ENCODE measurements at places on chromosomes 16 and 17.

DNA sequence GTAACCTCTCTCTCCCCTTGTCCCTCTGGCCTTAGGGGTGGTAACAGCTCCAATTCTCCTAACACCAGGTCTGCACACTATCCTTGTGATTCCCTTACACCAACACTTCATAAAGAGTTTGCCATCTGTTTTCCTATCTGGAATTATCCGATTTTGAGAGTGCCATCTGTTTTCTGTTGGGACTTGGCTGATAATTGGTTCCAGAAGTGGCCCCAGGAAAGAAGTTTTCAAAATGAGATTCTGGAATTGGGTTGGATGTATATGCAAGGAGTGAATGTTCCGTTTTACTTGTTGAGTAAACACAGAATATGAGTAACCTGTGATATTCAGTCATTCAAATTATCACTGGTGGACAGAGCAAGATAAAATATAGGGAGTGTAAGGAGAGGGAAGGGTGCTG is 134.1 kb upstream of the HS3ST3A1 start:
- peak; percentile 57 for DNase-seq

GRCh38 chr16:1424028-1424427 is 3.5 kb upstream of the UQCC4 start:
- DNase-seq: no peak

DNA sequence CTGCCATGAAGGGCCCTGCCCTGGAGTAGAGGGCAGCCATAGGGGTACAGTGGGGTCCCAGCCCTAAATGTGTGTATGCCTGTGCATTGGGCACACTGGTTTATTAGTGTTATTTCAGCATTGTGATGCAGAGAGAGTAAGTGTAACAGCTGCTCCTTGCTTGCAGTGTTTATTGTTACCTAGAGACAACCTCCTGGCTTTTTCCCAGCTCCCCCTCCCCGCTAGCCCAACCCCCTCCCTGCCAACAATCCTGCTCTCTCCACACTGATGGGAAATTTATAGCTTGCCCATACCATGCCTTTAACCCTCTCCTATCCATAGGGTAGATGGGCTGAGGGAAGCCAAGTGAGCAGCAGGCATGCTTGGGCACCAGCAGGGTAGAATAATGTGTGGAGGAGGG is 51.3 kb downstream of the NEUROD2 start:
- DNase-seq: no peak

- DNase-seq: no peak
These were observed 325.4 kb downstream of the ZFHX3 start for GRCh38 chr16:72722552-72722951.

DNA sequence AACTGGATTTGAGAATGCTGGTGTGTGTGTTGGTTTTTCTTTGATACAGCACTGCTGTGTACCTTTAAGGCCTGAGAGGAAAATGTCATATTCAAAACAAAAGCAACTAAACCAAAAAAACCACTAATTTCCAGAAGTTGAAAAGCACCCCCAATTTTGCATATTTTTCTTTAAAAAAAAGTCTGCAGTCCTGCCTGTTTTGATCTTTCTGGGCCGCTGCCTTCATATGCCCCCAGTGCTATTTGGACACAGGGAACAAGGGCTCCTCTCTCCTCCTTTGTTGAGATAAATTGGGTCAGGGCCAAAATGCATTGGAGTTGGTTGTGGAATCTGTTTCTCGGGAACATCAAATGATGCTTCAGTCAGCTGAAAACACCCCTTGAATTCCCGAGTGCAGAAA is 26.9 kb downstream of the GPT2 start:
- no peak for DNase-seq

DNA sequence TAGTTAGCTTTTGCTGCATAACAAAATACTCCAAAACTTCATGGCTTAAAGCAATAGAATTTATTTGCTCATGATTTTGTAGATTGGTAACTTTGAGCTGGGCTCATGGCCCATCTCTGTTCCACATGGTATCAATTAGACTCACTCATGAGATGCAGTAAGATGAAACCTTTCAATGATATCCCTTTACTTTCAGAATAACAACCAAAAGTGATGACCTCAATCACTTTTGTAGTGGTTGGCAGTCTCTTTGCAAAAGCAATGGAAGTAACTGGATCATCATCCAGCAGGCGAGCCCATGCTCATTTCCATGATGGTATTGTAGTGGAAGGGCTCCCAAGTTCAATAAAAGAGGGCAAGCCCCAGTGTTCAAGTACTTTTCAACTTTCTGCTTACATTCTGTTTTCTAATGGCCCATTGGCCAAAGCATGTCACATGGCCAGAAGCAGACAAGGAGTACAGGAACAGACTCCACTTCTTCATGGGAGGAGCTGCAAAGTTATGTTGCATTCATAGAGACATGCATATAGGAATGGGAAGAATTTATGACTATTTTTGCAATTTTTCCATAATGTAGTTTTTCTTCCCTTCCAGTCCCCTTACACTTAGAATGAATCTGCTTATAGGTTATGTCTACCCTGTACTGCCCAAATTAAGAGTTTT is 41.7 kb downstream of the EFCAB5 start:
- DNase-seq: peak; percentile 84

- DNase-seq: no peak
These were observed 31.7 kb downstream of the CLTC start for GRCh38 chr17:59651346-59651745.

- DNase-seq: peak; percentile 50
These were observed 242.0 kb downstream of the FTO start for GRCh38 chr16:53945996-53946395.

GRCh38 chr17:60832151-60832585 is 154.5 kb downstream of the BCAS3 start:
- peak; percentile 27 for DNase-seq

DNA sequence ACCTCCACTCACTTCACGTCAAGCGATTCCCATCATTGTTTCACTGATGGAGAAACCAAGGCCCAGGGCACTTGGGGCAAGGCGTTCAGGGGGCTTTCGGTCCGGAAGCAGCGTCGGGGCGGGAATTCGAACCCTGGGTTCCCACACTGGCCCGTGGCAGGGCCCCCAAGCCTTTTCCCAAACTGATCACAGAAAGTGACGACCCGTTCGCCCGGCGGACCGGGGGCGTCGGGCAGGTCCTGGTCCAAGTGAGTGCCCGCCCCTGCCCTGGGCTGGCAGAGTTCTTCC is 856 bp upstream of the MON1B start:
- no peak for DNase-seq

DNA sequence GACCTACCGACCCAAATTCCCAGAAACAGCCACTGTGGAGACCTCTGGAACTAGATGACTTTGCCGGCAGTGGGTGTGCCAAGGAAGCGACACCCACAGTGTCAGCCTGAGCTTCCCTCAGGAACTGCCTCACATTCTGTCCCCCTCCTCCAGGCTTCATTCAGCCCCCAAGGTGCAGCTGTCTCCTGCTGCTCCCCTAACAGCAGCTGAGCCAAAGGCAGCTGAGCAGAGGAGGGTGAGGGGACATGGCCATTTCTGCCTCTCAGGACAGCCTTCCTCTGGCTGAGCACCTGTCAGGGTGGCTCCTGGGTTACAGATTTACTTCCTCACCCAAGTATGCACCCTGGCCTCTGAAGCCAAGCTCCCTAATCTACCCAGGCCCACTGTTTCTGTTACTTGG is 22.1 kb upstream of the MTMR4 start:
- DNase-seq: no peak

DNA sequence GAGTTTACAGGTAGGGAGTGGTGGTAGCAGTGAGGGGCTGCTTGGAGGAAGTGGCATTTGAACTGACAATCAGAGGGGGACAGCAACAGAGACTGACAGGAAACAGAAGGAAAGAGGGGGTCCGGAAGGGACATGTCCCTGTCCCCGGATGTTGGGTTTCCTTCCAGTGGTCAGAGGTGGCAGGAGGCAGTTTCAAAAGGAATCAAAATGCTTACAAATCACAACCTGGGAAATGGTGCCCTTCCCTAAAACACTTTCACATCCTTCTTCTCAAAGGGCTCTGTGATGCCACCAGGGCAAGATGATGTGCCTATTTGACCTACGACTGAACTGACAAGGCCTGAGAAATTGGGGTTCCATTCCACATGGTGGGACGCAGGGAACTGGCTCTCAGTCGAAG is 19.7 kb downstream of the ADGRG1 start:
- DNase-seq: no peak

DNA sequence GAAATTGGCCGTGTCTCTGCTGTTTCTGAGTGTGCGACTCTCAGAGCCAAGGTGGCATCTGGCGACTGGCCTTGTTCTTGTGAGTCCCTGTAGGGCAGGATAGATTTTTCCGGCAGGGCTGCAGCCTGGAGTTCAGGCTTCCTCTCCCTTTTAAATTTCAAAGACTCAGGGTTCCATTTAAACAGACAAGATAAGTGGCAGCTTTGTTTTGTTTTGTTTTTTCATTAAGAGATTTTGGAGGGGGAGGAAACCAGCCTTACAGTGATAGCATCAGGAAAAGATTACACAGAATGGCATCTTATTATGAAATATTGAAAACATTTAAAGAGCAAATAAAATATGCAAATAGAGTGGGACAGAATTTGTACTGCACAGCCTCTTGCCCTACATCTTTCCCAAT is 151.3 kb downstream of the RPTOR start:
- DNase-seq: peak; percentile 54

- no peak for DNase-seq
These were observed 141.5 kb upstream of the MED13 start for GRCh38 chr17:62206550-62206949.

DNA sequence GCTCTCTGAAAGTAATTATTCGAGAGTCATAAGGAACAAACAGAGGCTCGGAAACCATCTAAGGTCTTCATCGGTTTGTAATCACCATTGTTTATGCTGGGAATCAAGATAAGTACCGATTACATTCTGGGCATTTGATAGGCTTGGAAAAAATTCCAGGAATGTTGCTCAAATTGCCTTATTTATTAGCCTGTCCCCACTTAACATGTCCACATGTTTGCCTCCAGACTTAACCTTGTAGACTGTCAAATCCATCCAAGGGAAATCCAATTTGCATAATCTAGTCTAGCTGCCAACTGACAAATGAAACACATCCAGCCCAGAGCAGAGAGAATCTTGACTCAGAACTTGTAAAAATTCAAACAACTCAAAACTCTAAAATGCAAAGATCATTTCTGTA is 51.3 kb upstream of the TMC5 start:
- peak; percentile 2 for DNase-seq

DNA sequence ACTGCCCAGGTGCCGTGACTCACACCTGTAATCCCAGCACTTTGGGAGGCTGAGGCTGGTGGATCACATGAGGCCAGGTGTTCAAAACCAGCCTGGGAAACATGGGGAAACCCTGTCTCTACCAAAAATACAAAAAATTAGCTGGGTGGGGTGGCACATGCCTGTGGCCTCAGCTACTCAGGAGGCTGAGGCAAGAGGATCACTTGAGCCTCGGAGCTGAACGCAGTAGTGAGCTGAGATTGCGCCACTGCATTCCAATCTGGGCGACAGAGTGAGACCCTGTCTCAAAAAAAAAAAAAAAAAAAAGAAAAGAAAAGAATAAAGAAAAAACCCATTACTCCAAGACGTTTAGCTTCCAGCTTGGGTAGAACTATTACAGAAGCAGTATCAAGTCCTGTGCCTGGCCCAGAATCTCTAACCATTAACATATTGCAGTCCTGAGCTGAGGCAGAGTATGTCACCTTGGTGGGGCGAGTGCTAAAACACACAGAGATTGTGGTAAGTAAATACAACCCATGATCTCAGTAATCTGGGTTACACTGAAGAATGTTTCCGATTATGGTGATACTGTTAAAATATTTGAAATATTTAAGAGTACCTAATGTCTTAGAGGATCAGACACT is 23.2 kb upstream of the CFAP20 start:
- DNase-seq: no peak

GRCh38 chr17:5225668-5226457 is 8.8 kb downstream of the SCIMP start:
- DNase-seq: no peak

GRCh38 chr17:80742091-80742490 is 197.5 kb downstream of the RPTOR start:
- no peak for DNase-seq

DNA sequence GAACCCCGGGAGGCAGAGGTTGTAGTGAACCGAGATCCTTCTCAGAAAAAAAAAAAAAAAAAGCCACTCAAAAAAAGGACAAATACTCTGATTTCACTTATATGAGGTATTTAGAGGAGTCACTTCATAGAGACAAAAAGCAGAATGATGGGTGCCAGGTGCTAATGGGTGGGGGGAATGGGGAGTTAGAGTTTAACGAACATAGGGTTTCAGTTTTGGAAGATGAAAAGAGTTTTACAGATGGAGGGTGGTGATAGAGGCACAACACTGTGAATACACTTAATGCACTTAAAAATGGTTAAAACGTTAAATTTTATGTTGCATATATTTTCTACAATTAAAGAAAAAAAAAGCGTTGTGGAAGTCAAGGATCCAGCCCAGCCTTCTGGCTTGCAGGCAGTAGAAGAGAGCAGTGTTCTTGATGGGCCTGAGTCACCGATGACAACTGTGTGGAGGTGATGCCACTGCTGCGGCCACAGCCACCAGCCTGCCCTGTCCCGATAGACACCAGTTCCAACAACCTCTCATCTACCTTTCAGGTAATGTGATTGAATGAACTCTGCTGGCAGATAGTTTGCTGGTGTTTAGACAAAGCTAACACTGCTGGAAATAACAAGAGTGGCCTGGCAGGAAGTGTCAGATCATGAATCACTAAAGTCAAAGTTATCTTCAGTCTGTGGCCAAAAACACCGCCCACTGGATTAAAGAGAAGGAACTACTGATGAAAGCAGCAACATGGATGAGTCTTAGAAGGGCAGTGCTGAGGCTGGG is 49.9 kb upstream of the COX10 start:
- no peak for DNase-seq

GRCh38 chr16:5642011-5642410 is 544.4 kb upstream of the EEF2KMT start:
- no peak for DNase-seq

- DNase-seq: no peak
These were observed 53.7 kb downstream of the CMIP start for GRCh38 chr16:81498351-81498750.

- DNase-seq: no peak
These were observed 208.9 kb downstream of the RBFOX3 start for GRCh38 chr17:79401704-79402674.

GRCh38 chr16:15960124-15960971 is 10.9 kb downstream of the ABCC1 start:
- no peak for DNase-seq

DNA sequence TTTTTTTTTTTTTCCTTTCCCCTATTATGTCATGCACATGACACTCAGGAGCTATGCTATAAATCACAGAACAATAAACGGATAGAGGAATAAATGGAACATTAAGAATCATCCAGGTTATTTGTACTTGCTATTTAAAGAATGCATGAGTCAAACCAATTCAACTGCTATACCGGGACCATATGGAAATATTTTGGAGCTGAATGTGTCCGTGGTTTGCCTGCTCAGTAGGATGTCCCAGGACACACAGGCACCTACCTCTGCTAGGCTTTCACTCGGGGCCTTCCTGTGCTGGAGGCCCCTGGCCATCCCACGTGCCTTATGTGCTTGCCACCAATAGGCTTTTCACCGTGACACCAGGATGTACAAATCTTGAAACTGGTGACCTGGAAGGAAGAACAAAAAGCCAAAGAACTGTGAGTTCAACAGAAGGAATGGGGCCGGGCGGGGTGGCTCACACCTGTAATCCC is 15.3 kb upstream of the SEC14L1 start:
- DNase-seq: peak; percentile 50

- no peak for DNase-seq
These were observed 422.3 kb upstream of the RBFOX1 start for GRCh38 chr16:6910301-6910700.

All from fibroblast of gingiva (primary cell).